ENCODE measurements at places on chromosomes 3 and 15. TPM values are rescaled to one million over a fixed set of nuclear protein-coding genes. Genes with fewer than 3 reads are reported as not detected.

MED12L gene
- 0.42 TPM for total RNA-seq

CHRD gene
- total RNA-seq = 82.1 TPM

ITIH1 gene
- total RNA-seq = 1,173 TPM

FANCD2OS gene
- total RNA-seq = not detected

MAP6D1 gene
- total RNA-seq = 0.37 TPM

SKIL gene
- total RNA-seq = 25.8 TPM

NOX5 gene
- not detected for total RNA-seq

GNB4 gene
- total RNA-seq = 4.9 TPM

GOLGA8R gene
- total RNA-seq = 2.9 TPM

Measured in right lobe of liver (tissue), 6 donors.